ENCODE measurements at places on chromosomes 7 and 10. TPM values are rescaled to one million over a fixed set of nuclear protein-coding genes. Genes with fewer than 3 reads are reported as not detected.

GRCh38 chr7:20521243-20521642, 94.2 kb upstream of the ABCB5 start:
- DNase-seq, result no peak

- no peak for DNase-seq
Observed at GRCh38 chr7:92608380-92609322, 18.5 kb upstream of the FAM133B start.

- no peak for DNase-seq
Observed at GRCh38 chr10:76882245-76882644, 755.4 kb downstream of the KCNMA1 start.

DNA sequence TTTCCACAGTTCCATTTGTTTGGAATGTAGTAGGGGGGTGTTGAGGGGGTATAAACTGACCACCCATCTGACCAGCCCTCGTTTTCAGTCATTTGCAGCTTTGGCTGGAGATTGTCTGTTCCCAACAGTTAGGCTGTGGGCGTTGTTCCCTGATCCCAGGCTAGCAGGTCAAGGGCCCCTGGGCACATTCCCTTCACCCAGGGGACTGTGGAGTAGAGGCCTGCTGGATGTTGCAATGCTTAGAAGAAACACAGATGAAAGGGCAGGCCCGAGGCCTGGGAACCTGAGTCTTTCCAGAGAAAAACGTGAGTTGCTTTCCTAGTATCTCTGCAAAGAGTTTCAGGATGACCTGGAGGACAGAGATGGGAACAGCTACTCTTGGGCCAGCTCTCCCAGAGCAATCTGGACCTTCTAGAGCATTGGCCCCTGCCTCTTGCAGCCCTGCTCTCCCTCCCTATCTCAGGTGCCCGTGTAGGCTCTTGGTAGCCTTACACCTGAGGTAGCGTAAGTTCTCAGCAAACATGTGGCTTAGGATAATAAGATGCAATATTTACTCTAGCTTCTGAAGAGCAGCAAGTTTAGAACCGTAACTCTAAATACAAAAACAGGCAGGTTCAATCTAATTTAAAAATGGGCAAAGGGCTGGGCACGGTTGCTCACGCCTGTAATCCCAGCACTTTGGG, 99.4 kb upstream of the EFCAB10 start:
- DNase-seq, result no peak

Gene SORCS1
- total RNA-seq, result not detected

Measured in Caki2 (cell line).